ENCODE measurements at places on chromosomes 1 and 21.

- DNase-seq = peak; percentile 53
Observed at GRCh38 chr1:101309334-101310311, 72.8 kb downstream of the S1PR1 start.

- no peak for DNase-seq
Observed at GRCh38 chr1:229066591-229066990, 204.3 kb upstream of the RAB4A start.

- DNase-seq = no peak
Observed at GRCh38 chr1:94060720-94061119, 60.2 kb downstream of the ABCA4 start.

GRCh38 chr1:27503844-27504587, 14.0 kb upstream of the WASF2 start:
- no peak for DNase-seq

DNA sequence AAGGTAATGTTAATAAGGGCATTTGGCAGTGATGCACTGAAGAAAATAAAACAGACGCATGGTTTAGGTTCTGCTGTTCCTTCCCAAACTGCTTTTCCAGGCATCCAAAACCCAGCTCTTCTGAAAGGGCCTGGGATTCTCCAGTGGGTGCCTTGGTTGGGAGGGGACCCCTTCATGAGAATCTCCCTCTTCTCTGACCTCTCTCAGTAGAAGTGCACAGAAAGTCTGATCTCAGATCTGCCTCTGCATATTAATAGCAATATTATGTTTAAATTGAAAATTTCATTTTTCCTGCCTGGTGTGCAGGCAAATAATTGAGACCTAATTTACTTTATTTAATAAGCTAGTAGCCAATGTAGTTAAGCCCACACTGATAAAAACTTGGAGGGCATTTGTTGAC, 260.6 kb downstream of the CAMTA1 start:
- no peak for DNase-seq

DNA sequence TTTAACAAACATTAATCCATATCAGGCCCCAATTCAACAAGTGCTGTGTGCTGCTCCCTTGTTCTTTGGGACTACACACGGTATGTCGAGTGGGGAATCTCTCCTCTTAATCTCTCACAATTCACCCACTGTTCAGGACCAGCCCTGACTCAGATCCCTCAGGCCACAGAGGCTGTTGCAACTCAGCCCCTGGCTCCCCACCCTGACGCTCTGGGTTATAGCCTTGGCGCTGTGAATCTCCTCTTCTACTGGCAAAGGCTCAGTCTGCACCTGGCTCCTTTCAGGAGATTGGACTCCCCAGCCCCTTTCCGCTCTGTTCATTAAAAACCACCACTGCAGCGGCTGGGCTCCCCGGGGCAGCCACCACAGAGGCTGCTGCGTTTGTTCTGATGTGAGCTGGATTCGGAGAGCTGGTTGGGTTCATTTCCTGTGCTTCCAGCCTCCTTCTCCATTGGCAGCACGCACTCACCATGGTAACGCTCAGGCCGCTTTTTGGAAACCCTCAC, 13.0 kb downstream of the CAPN8 start:
- peak; percentile 73 for DNase-seq

- DNase-seq = no peak
Observed at GRCh38 chr1:47181095-47181954, 8.5 kb downstream of the PDZK1IP1 start.

GRCh38 chr1:231242516-231243198, 1.6 kb downstream of the GNPAT start:
- no peak for DNase-seq

- no peak for DNase-seq
Observed at GRCh38 chr1:247228133-247228532, 27.7 kb upstream of the VN1R5 start.

DNA sequence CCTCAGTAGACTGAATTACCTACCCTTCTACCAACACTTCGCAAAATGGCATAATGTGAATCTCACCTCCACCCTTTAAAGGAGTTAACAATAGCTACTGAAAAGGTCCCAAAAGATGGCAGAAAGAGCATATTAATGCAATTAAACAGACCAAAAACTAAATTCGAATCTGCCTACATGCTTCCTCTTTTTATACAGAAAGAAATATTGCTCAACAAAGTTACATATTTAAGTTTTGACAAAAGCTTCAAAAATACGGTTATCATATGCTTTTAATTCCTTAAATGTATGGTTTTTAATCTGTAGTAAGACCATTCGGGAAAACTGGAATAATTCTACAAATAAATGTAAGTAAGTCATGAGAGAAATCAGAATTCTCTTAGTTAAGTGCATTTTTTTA, 2.2 kb downstream of the APP start:
- DNase-seq = no peak

GRCh38 chr1:245327842-245328241, 173.1 kb downstream of the KIF26B start:
- DNase-seq = no peak

GRCh38 chr1:95701450-95702173, 467.6 kb downstream of the RWDD3 start:
- DNase-seq = no peak

DNA sequence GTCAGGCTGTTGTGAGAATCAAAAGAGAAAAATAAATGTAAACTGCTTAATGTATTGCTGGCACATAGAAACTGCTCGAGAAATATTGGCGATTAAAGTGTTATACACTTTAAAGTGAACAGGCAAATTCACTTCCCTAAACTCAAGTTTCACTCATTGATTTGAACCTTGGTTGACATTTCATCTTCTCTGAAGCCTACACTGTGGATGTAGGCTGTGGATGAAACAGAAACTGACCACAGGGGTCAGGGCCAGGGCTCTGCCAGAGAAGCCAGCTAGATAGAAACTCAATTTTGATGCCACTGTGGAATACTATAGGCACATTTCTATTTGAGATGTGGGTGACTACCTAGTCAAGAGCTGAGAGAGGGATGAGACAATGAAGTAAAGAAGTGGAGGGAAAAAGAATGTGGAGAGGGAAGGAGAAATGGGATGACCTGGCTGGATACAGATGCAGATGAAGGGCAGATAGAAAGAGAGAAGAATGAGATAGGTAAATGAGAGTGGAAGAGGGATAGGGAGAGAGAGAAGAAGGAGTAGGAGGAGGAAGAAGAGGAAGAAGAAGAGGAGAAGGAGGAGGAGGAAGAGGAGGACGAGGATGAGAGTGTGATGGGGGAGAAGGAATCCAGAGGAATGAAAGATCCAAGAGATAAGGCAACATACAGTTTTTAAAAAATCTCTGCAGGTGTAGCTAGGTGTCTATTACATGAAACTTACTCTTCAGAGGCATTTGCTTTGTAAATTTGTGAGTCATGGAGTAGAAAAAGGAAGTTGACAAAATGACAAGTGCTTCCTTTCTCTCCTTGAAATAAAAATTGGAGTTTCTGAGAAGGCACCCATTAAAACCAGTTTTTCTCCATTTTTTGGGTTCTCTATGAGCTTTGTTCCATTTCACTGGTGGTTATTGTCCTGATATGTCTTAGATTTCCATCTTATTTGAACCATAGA, 17.4 kb upstream of the CD1D start:
- no peak for DNase-seq

DNA sequence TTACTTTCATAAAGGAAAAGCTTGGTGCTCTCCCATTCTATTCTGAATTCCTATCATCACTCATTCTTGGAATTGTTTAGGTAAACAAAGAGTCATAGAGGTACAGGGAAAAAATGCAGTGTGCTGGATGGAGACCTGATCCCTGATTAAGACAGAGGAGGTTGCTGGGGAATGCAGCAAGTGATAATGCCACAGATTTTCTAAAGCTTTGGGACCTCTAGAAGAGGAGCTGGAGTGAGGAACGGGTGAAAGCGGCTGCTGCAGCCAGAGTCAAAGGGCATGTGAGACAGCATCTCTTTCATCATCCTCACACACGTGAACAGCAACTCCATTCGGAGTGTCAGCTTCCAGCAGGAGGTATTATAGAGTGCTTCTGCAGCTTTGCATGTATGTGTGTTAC, 54.9 kb upstream of the DIPK1A start:
- no peak for DNase-seq

- peak; percentile 64 for DNase-seq
Observed at GRCh38 chr1:87826681-87827251, 498.1 kb downstream of the LMO4 start.

- no peak for DNase-seq
Observed at GRCh38 chr1:207844371-207844770, 66.6 kb downstream of the CD34 start.

DNA sequence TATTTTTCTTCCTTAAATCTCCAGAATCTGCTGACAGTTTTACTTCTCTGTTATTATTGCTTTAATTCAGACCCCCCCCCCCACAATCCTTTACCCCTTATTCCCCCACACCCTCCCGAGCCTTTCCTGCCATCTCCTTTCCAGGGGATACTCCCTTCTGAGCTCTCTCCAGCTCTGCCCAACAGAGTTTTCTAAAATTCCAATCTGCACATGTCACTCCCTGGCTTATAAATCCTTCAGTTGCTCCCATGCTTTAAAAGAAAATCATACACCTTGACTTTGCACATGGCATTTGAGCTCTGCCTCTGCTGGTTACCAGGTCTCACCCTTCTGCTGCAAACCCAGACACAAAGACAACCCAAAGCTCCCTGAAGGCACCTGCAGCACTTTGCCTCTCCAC, 11.7 kb upstream of the EPS8L3 start:
- no peak for DNase-seq

- no peak for DNase-seq
Observed at GRCh38 chr1:114428083-114428754, 82.8 kb downstream of the TRIM33 start.

GRCh38 chr1:198212126-198212525, 55.3 kb downstream of the NEK7 start:
- DNase-seq = no peak

DNA sequence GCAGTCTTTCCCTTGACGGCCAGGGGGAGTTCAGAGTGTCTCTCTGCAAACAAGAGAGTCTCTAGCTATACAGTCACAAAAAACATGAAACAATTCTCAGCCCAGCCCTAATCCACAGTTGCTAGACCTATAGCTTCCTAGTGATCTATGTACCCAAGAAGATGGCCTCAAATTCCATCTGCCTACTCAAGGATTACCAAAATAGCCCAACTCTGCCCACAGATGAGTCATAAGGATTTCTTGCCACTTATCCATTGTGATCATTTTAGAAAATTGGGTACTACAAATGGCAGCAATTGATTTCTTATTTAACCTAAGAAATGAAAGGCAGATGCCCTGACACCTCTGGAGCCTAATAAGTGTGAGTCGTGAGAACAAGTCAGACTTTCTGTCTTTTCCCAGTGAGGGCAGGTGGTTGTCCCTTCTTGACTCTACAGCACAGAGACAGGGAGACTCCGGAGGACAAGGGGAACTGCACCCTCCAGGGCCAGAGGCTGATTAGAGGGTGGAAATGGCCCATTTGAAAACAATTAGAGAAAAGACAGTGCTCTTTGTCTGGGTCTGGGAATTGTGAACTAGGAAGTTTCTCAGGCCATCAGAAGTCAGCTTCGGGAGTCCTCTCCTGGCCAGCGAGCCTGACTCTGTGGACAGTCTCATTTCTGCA, 65.4 kb downstream of the ABCA4 start:
- DNase-seq = no peak

DNA sequence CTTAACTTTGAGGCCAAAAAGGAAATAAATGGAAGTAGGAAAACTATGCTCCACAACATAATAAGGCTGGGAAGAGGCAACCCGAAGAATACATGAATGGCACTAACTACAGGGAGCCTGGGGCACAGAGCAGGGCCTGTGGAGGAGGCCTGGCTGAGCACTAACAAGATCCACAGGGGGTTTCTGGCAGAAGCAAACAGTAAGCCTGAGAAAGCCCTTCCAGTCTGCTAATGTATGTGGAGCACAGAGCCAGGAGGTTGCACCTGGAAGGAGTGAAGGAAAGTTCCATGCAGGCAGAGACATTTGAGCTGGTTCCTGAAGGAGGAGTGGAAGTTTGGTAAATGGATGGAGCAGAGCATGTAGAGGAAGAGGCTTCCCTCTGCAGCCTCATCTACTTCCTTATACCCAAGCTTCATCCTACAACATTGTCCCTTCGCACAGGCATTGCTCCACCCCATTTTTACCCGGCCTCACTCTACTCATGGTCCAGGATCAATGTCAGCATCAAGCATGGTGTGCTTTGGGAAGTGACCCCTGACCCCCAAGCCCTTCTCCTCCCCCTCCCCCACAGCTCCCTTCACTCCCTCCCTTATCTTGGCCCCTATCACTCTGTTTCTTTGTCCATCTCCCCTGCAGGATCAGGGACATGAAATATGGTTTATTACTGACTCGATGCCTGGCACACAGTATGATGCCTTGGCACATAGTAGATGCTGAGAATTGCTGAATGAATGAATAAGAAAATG, 23.3 kb downstream of the SHISA4 start:
- no peak for DNase-seq

- DNase-seq = peak; percentile 32
Observed at GRCh38 chr21:32611471-32611997, 643 bp downstream of the CFAP298 start.

- no peak for DNase-seq
Observed at GRCh38 chr1:223835754-223836153, 10.0 kb downstream of the TP53BP2 start.

GRCh38 chr1:195934817-195935553, 673.3 kb downstream of the KCNT2 start:
- DNase-seq = no peak

DNA sequence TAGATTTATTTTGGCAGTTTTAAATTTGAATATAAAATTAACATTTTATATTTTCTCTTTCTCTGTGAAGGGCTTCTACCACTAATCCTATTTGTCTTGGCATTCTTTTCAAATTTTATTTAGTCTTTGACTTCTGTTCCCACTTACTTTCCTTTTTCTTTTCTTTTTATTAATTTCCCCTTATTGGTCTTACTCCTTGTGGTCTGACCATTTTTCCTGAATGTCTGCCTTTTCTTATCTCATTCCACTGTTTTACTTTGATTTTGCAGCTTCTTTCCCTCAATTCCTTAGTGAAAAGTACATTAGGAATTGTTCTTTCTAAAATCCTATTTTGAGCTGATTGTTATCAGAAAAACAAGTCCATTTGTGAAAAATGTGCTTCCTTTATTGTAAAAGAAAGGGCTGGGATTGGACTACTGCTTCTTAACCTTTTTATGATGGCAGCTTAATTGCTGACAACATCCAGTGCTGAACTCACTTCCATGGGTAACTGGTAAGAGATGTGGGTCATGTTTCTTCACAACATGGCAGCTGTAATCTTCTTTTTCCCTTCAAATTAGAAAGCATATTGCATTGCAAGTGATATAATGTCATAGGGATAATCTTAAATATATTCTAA, 284.6 kb downstream of the DNM3 start:
- no peak for DNase-seq

DNA sequence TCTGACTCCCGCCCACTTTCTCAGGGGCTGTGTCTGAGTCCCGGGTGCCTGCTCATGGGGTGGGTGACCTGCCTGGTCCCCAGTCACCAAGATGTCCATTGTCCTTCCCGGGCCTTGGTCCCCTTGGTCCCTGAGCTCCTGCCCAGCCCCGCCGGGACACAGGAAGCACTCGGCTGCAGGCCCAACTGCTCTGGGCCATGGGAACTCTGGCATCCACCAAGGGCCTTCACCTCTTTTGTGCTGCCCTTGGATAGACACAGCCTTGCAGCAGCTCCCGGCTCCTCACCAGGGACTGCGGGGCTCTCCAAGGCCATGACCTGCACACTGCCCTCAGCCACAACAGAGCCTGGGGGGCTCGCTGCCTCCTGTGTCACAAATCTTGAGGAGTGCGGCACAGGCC, 22.1 kb upstream of the MX1 start:
- DNase-seq = no peak

- no peak for DNase-seq
Observed at GRCh38 chr1:218377143-218377660, 32.1 kb downstream of the TGFB2 start.

GRCh38 chr1:25583519-25584370, 32.8 kb upstream of the MAN1C1 start:
- DNase-seq = no peak

- DNase-seq = no peak
Observed at GRCh38 chr1:25967308-25967707, 30.6 kb downstream of the PAFAH2 start.
